MCF 10A (cell line): ENCODE measurements at places on chromosomes 4 and X.

DNA sequence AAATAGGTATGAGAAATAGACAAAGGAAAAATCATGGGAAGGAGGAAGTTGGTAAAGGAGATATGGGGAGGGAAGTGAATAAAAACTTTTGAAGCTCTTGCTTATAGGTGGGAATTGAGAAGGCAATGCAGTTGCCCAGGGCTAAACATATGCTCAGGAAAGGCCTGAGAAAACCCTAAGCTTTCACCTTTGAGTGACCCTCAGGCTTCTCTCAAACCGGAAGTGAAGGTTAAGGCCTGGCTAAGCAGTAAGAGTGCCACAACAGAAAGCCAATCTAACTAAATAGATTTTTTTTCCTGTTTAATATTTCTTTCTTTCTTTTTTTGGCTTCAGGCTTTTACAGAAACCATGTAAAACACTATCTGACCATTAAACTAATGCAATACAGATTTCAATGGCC, 69.5 kb upstream of the GABRA3 start:
- DNase-seq, result no peak

DNA sequence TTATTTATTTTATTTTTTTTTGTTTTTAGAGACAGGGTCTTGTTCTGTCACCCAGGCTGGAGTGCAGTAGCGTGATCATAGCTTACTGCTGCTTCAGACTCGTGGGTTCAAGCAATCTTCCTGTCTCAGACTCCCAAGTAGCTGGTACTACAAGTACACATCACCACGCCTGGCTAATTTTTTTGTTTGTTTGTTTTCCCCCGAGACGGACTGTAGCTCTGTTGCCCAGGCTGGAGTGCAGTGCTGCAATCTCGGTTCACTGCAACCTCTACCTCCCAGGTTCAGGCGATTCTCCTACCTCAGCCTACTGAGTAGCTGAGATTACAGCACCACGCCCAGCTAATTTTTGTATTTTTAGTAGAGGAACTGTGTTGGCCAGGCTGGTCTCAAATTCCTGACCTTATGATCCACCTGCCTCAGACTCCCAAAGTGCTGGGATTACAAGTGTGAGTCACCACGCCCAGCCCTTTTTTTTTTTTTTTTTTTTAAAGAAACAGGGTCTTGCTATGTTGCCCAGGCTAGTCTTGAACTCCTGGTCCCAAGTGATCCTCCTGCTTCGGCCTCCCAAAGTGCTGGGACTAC, 32.2 kb downstream of the COPS4 start:
- DNase-seq, result peak; percentile 53

- DNase-seq, result peak; percentile 38
Observed at GRCh38 chr4:56048702-56049431, 100.1 kb downstream of the CEP135 start.

DNA sequence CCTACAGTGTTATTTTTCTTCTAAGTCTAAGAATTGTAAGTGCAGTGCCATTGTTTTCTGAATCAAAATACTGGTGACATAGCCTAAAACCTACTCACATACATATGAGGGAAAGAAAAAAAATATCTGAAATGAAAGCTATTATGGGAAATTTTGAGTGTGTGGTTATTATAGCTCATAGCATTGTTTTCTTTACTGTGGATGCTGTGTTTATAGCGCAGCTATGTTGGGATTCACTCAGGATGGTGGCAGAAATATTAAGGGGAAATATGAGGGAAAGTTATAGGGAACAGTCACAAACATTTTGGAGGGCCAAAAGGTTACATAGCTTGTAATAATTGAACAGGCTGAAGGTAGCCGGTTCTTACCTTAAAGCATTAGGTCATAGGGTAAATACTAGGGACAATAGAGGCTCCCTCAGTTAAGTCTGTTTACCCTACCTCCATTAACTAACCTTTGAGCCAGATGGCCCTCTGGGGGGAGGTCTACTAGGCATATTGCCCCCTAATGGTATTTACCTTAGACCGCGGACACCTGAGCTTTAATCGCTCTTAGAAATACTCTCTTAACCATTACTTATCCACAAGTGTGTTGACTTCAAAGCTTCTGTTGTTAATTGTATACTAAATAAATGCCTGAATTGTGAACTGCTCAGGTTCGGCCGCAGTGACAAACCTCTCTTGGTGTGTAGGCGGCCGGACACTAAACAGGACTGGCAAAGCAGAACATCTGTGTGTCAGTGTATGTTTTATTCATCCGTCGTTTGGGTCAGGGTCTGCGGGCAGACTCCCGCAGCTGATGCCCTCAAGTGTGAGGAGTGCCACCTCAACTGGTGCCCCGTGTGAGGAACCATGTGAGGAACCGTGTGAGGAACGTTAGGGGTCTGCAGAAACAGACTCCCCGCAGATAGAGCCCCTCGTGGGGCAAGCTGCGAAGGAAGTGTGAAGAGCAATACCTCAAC, 21.3 kb upstream of the SULT1B1 start:
- no peak for DNase-seq

DNA sequence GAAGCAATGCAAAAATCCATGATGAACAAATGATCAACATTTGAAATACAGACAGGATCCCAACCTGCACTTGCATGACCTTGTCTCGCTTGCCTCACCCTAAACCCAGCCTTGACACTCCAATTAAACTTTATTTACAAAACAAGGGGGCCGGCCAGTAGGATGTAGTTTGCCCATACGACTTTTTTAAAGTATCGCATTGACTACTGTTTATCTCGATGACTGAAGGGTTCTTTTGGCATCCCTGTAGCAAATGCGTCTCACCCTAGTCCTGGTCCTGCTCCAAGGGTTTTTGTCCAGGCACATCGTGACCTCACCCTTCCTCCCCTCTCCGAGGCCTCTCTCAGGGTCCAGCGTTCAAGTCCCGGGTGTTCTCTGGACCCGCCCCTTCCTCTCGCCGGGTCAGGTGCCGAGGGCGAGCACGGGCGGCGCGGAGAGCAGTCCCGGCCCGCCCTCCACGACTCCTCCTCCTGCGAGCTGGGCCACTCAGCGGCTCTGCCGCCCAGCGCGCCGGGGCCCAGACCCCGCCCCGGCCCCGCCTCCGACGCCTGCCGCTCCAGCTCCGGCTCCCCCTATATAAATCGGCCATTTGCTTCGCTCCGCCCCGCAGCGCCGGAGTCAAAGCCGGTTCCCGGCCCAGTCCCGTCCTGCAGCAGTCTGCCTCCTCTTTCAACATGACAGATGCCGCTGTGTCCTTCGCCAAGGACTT, at the start of gene SLC25A5:
Gene SLC25A5, plus strand, starts transcription at position 603 of the 709 bp plus-strand sequence. Its CDS starts 72 bp downstream, at position 675.
- peak; percentile 78 for DNase-seq

DNA sequence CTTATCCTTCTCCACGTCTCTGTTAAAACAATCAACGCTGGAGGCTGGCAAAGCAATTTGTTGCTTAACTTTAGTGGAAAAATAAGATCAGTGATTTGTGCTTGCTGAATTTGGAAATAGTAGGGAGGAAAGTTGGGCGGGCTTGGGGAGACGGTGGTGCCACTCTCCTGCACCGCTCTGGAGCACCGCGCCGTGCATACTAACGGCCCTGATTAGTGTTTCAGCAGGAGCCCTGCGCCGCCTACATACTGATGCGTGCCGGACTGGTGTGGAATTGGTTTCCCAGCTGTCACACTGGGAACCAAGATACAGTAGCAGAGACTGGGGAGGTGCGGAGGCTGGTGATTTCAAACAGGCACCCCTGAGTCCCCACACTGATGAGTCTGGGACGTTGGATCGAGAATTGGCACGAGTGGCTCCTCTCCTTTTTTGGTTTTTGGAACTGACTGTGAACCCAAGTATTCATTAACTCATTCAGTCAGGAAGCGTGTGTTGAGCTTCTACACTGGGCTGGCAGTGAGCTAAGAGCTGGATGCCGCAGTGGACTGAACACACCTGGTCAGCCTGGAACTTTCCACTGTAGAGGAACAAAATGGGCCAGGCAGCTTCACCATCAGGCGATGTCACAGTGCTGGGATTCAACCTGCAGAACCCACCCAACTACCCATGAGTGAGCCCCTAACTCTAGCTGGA, 29.0 kb upstream of the PSAPL1 start:
- DNase-seq, result no peak

GRCh38 chr4:144174401-144175067, 34.0 kb upstream of the GYPA start:
- peak; percentile 66 for DNase-seq

- no peak for DNase-seq
Observed at GRCh38 chr4:158164768-158165213, 8.0 kb downstream of the GASK1B start.

DNA sequence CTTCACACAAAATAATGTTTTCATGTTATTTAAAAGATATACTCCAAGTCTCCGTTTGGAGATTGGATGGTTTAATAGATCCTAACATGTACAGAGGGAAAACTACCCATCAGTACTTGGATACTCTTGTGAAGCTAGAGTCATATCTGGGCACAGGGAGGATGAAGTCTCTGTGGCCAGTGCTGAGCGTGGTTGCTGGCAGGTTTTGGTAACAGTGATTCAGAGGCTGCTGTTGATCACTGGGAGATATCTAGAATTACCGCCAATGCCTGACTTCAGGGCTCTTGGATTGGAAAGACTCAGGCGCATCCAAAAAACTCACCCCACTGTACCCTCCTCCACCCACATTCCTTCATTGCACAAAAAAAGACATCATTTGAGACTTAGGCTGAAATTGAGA, 107.2 kb upstream of the PGRMC2 start:
- no peak for DNase-seq

DNA sequence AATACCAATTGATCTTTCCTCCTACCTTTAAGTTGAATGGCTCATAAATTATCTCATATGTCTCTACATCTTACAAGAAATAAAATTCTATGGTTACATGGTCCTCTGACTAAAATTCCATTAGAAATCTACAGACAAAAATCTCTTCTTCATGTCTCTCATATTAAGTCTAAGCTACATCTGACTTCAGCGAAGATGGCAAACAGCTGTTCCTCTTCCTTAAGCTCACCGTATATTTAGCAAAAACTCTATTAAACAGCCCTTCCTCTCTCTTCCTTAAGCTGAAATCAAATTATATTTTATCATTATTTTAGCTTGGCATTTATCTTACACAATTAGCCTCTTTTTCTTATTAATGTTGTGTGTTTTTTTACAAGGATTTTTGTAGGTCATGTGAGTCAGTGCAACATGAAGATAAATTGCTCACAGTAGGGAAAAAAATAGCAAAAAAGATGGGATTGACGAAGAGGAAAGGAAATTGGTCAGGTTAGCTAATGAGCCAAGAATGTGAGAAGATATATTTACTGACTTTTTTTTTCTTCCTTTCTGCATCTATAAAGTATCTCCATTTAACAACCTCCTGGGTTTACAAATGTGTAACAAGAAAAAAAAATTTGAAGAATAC, 2412.8 kb downstream of the ARAP2 start:
- DNase-seq, result no peak

GRCh38 chr4:176320976-176321361, 1.2 kb downstream of the SPCS3 start:
- DNase-seq, result peak; percentile 21

DNA sequence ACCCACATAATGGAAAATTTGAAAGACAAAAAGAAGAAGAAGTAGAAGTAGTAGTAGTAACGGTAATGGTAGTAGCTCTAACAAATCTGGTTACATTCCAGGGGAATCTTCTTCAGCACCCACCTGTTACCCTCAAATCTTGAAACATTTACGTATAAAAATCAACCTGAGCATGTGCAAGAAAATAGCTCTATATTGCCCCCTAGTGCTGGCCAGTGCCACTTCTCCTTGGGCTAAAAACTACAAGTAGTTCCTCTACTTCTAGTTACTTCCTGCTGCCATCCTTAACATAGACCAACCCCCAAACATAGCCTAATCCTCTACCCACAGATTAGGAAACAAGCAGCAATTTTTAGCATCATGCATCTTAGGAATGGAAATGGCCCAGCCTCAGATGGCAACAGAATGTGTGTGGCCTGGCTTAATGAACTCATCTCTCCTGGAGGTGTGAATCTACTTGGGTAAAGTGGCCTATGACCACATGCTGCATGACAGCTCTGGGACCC, 3.1 kb downstream of the PDGFC start:
- peak; percentile 82 for DNase-seq

DNA sequence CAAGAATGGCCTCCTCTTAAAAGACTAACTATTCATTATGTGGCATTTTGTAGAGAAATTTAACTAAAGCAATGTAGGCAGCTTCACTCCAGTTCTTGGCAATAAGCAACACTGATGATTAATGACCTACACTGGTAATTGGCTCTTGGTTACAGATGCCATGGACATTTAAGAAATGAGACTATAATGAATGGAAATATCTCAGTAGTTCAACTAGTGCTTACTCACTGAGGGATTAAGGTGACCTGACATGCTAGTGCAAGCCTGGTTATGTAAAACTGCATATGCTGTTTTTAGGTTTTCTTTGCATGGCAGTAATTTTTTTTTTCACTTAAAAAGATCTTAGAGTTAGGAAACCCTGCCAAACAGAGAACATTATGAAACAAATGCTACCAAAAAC, 152.7 kb upstream of the AADAT start:
- peak; percentile 36 for DNase-seq

DNA sequence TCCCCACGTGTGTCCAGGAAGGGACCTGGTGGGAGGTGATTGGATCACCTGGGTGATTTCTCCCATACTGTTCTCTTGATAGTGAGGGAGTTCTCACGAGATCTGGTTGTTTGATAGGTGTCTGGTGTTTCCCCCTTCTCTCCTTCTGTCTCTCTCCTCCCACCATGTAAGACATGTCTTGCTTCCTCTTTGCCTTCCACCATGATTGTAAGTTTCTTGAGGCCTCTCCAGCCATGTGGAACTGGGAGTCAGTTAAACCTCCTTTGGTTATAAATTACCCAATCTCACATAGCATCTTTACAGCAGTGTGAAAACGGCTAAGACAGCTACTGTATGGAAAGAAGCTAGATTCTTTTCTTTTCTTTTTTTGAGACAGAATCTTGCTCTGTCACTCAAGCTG, 21.6 kb upstream of the FGG start:
- DNase-seq, result no peak

GRCh38 chr4:2615821-2616220, 79.4 kb downstream of the FAM193A start:
- DNase-seq, result no peak

- peak; percentile 5 for DNase-seq
Observed at GRCh38 chrX:120790552-120790951, 85.1 kb downstream of the CT47B1 start.

DNA sequence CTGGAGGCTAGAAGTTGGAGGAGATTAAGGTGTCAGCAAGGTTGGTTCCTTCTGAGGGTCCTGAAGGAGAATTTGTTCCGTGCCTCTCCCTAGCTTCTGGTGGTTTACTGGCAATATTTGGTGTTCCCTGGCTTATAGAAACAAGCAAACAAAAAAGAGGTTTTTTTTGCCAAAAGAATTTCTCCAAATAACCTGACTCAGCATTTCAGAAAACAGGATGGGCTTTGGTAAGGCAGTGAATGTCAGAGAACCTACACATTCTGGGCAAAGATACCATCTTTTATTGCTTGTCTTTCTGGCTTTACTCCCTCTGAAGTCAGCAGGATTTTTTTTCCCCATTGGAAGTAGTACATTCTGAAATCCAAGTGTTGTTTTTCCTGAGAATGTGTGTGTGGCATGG, 93.3 kb upstream of the TBC1D9 start:
- DNase-seq, result no peak

DNA sequence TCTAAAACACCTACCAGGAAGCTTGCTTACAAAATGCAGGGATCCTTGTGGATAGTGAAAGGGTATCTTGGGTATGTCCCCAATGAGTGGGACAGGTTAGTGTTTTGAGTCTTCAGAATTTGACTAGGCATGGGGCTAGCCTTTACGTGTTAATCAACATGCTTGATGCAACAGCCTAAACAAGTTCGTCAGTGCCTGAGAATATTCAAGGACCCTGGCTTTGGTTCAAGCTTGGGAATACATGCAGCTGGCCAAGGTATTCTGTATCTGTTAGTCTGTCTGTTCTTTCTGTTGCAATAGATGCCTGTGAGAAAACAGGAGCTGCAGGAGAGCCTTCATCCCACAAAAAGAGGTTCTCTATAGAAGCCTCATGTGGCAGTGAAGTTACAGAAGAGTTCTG, 149.5 kb downstream of the CCNG2 start:
- no peak for DNase-seq

GRCh38 chrX:38126179-38126578, 94.5 kb downstream of the SRPX start:
- no peak for DNase-seq
